Tibial nerve (tissue), 4 donors: ENCODE measurements at places on chromosomes 4 and X.

GRCh38 chrX:71164071-71164470 is 19.4 kb downstream of the NLGN3 start:
- no peak for DNase-seq

DNA sequence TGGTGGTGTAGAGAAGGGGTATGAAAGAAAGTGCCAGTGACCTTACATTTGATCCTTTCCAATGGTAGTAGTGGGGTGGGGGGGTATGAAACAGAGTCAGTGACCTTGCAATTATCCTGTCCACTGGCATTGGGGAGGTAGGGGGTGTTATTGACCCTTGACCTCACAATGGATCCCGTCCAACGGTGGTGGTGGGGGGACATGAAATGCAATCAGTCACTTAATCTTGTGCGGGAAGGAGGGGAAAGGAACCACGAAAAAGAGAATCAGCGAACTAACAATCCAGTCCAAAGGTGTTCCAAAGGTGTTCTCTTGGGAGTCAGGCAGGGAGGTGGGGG is 619 bp upstream of the PDK3 start:
- DNase-seq, result peak; percentile 6

- DNase-seq, result no peak
These were observed 39.3 kb upstream of the MAGEA10 start for GRCh38 chrX:152177497-152178269.

- no peak for DNase-seq
These were observed 162.7 kb upstream of the KIT start for GRCh38 chr4:54495091-54495490.

DNA sequence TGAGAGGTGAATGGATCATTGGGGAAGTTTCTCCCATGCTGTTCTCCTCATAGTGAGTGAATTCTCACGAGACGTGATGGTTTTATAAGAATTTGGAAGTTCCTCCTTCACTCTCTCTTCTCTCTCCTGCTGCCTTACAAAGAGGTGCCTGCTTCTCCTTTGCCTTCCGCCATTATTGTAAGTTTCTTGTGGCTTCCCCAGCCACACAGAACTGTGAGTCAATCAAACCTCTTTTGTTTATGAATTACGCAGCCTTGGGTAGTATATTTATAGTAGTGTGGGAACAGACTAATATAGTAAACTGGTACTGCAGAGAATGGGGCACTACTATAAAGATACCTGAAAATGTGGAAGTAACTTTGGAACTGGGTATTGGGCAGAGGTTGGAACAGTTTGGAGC is 7.8 kb upstream of the CTAG2 start:
- no peak for DNase-seq

GRCh38 chr4:100823993-100824323 is 306.1 kb upstream of the EMCN start:
- no peak for DNase-seq

DNA sequence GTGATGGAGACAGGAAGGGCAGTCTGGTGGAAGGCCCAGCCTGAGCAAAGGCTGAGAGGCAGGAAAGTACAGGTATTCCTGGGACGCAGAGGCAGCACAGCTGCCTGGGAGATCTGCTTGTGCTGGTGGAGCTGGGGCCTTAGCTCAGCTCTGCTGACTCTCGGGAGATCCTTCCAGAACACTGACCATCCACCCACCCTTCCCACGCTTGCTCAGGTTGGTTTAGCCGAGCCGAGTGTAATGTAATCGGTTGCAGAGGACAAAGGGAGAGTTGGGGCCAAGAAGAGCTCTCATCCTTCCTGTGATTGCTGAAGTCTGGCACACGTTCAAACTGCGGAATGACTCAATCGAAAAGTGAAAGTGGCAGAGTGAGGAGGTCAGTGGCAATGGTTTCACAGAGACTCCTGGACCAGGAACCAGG is 43.1 kb upstream of the GPR78 start:
- peak; percentile 76 for DNase-seq
